ENCODE measurements at places on chromosomes 2 and 18. TPM values are rescaled to one million over a fixed set of nuclear protein-coding genes. Genes with fewer than 3 reads are reported as not detected.
A peak's percentile ranks its signal among the peaks of the same experiment; 100 is the strongest.

- DNase-seq = no peak
- no peaks in the 10 kb centered on the region for H3K27me3 ChIP-seq
- no peaks in the 10 kb centered on the region for H3K36me3 ChIP-seq
Measured at GRCh38 chr2:118387509-118387908, 299.2 kb downstream of the INSIG2 start.

GRCh38 chr18:5951515-5952091 is 56.3 kb upstream of the TMEM200C start:
- H3K36me3 ChIP-seq = peaks cover 16% of the 10 kb centered on the region
- peaks cover 21% of the 10 kb centered on the region for H3K4me1 ChIP-seq
- DNase-seq = no peak

DNA sequence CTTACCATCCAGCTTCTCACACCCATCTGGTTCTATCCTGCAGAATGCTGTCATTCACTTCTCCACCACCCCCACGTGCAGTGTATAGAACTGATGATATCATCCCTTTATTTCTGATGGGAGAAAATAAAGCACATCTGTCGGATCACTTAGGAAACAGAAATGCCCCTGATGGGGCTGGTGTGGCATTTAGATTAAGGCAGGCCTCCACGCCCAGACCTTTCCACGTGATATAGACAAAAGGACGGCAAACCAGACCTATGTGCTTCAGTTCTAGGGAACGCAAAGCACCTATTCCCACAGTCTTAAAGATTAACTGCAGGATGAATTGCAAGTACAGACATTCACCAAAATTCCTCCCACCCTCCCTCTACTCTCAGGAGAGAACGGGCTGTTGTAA is 27.6 kb upstream of the CABLES1 start:
- no peaks in the 10 kb centered on the region for H3K27me3 ChIP-seq
- H3K36me3 ChIP-seq = no peaks in the 10 kb centered on the region
- no peak overlapping the region for H3K27ac ChIP-seq
- DNase-seq = no peak
- no peaks in the 10 kb centered on the region for H3K4me1 ChIP-seq
- H3K4me3 ChIP-seq = no peak overlapping the region

DNA sequence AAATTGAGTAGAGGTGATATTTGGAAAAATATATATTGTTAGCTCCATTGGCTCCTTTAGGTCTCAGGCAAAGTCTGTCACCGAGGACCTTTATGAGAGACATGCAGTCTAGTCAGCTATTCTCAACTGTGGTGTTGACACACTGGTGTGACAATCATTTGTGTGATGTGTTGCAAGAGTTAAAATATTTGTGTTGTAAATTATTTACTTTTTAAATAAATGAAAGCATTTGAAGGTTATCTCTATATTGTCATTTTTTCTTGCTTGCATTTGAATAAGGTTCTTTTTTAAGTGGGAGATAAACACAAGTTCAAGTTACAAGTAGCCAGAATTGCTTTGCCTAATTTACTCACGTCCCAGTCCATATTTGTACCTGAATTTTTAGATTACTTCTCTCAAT is 4.3 kb downstream of the REL start:
- no peaks in the 10 kb centered on the region for H3K27me3 ChIP-seq
- peaks cover 40% of the 10 kb centered on the region for H3K4me1 ChIP-seq
- DNase-seq = peak; percentile 49
- peaks cover 26% of the 10 kb centered on the region for H3K36me3 ChIP-seq
- peak overlapping the region; percentile 88 for H3K27ac ChIP-seq

- H3K27ac ChIP-seq = no peak overlapping the region
- H3K36me3 ChIP-seq = no peaks in the 10 kb centered on the region
- no peak overlapping the region for H3K4me3 ChIP-seq
- H3K27me3 ChIP-seq = no peaks in the 10 kb centered on the region
- no peaks in the 10 kb centered on the region for H3K4me1 ChIP-seq
Measured at GRCh38 chr18:34694591-34695165, 15.4 kb upstream of the DTNA start.

- peak overlapping the region; percentile 80 for H3K27ac ChIP-seq
- H3K36me3 ChIP-seq = peaks cover 25% of the 10 kb centered on the region
Measured at GRCh38 chr18:74498712-74499627, 2.8 kb downstream of the CNDP2 start.

GRCh38 chr18:36327352-36328316 is 30.1 kb downstream of the FHOD3 start:
- no peak overlapping the region for H3K4me3 ChIP-seq
- H3K27ac ChIP-seq = no peak overlapping the region
- no peaks in the 10 kb centered on the region for H3K27me3 ChIP-seq
- H3K36me3 ChIP-seq = no peaks in the 10 kb centered on the region

DNA sequence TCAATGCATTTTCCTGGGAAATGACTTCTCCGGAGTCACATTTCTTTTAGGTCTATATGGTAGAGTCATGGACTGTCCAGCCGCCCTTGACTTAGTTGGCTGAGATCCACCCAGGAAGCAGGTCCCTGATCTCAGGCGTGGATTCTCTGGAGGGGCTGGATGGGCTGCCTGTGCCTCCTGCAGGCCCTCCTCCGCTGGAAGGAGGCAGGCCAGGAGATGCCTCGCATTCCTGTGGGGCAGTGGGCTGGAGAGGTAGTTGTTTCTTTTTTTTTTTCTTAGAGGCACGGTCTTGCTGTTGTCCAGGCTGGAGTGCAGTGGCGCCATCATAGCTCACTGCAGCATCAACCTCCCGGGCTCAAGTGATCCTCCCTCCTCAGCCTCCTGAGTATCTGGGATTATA is 129.0 kb upstream of the MYCN start:
- H3K4me3 ChIP-seq = no peak overlapping the region
- H3K27ac ChIP-seq = no peak overlapping the region
- DNase-seq = no peak

The ALK gene
- not detected for total RNA-seq

The PID1 gene
- total RNA-seq = not detected
